ENCODE measurements at places on chromosomes 12 and 14. TPM values are rescaled to one million over a fixed set of nuclear protein-coding genes. Genes with fewer than 3 reads are reported as not detected.

Gene IAPP
- not detected for total RNA-seq

Gene LRRC43
- total RNA-seq: 0.53 TPM

Gene PELI2
- total RNA-seq: 9.8 TPM

GRCh38 chr12:125455556-125455955 lies 390.3 kb downstream of the AACS start:
- no peaks in the 10 kb centered on the region for H3K36me3 ChIP-seq
- no peaks in the 10 kb centered on the region for H3K27me3 ChIP-seq

Gene CNTN1
- 0.77 TPM for total RNA-seq

DNA sequence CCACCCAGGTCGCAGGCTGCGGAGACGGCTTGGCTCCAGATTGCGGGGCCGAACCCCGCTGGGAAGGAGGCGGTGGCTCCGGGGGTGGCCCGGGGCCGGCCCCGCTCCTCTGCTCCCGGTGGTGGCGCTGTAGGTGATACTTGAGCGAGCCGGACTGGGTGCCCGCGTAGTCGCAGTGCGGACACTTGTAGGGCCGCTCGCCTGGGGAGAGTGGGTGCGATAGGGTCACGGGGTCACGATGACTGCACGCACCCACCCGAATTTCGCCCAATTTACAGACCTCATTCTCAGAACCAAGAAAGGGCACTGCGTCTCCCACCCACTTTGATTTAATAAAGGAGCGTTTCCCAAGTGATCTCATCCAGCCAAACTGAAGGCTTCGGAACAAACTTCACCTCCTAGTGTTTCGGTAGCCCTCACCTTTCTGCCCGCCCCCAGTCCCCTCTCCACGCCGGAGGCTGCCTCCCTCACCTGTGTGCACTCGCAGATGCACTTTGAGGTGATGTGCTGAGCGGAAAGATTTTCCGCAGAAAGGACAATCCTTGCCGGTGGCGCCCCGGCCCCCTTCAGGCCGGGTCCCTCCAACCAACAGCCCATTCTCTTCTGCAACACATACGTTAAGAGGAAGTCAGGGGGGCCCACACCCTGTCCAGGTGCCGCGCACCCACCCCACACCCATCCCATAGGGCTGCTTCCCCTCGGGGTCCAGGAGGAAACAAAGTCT lies 7.4 kb downstream of the ZNF219 start:
- DNase-seq: no peak
- no peaks in the 10 kb centered on the region for H3K36me3 ChIP-seq
- no peaks in the 10 kb centered on the region for H3K27me3 ChIP-seq

DNA sequence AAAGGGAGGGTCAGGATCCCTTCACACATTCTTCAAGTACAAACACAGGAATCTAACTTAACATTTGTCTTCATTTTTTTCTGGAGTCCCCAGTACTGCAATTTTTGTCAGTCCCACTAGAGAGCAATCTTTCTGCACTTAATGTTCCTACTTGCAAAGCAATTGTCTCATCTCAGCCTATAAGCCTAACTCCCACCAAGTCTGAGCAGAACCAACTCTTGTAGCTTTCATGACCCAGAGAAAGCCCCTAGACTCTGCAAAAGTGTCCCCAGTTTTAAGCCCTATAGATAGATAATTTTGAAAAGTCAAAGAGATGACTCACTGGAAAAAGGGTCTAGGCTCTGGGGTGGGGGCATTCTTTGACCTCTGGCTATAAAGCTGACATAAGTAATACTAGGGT lies 1.8 kb upstream of the ZBTB39 start:
- peaks cover 7% of the 10 kb centered on the region for H3K4me1 ChIP-seq
- no peak overlapping the region for H3K4me3 ChIP-seq
- H3K36me3 ChIP-seq: peaks cover under 1% of the 10 kb centered on the region
- no peak overlapping the region for H3K27ac ChIP-seq
- DNase-seq: no peak
- H3K27me3 ChIP-seq: no peaks in the 10 kb centered on the region

Gene OAS2
- total RNA-seq: 3.2 TPM

GRCh38 chr12:122082621-122083356 lies 4.2 kb downstream of the MLXIP start:
- H3K4me1 ChIP-seq: peaks cover 23% of the 10 kb centered on the region
- peak overlapping the region; percentile 80 for H3K27ac ChIP-seq
- no peaks in the 10 kb centered on the region for H3K27me3 ChIP-seq
- H3K4me3 ChIP-seq: peak overlapping the region; percentile 81

DNA sequence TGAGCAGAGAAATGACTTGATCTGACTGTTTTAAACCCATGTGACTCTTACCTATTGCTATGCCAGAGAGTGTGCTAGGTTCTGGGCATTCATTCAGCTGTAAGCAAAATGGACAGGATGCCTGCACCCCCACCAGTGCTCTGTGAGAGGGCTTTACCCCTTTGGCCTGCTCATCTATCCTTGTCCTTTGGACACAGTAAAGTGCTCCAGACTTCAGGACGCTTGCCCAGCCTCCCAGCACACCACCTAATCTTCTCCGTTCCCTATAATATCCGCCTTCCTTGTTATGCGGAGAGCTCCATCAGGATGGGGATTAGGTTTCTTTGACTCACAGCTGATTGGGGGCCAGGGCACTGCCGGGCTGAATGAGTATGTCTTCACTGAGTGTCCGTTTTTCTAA lies 4.4 kb upstream of the ZNF839 start:
- H3K4me1 ChIP-seq: peaks cover 3% of the 10 kb centered on the region
- no peaks in the 10 kb centered on the region for H3K36me3 ChIP-seq
- DNase-seq: no peak
- H3K4me3 ChIP-seq: no peak overlapping the region
- H3K27ac ChIP-seq: no peak overlapping the region
- no peaks in the 10 kb centered on the region for H3K27me3 ChIP-seq

DNA sequence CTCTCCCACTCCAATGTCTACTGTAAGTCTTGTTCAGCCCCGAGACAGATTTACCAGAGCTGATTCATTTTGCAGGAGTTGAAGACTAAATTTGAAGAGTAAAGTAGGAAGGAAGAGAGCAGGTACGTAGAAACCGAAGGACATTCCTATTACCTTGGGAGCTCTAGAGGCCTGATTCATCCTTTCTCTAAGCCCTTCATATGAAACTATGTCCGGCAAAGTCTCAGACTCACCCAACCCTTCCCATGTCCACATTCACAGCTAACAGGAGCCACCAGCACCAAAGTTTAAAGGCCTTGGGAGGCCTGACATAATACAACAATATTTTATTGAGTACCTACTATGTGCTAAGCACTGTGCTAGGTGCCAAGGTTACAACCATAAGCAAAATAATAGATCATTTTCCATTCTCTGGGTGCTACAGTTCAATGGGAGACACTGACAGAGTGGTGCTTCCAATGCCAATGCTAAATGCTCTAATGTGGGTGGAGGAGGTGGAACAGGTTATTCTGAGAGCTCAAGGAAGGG lies 86.6 kb downstream of the PHLDA1 start:
- DNase-seq: no peak
- peaks cover 8% of the 10 kb centered on the region for H3K4me1 ChIP-seq

- no peaks in the 10 kb centered on the region for H3K36me3 ChIP-seq
- no peaks in the 10 kb centered on the region for H3K4me1 ChIP-seq
- no peak overlapping the region for H3K4me3 ChIP-seq
- H3K27me3 ChIP-seq: no peaks in the 10 kb centered on the region
Measured at GRCh38 chr12:67356380-67356774, 87.2 kb downstream of the CAND1 start.

- H3K27ac ChIP-seq: no peak overlapping the region
- no peak for DNase-seq
- H3K4me3 ChIP-seq: no peak overlapping the region
- no peaks in the 10 kb centered on the region for H3K27me3 ChIP-seq
- H3K36me3 ChIP-seq: no peaks in the 10 kb centered on the region
Measured at GRCh38 chr14:31572955-31573354, 11.8 kb downstream of the NUBPL start.

Gene ANO4
- 0.19 TPM for total RNA-seq

DNA sequence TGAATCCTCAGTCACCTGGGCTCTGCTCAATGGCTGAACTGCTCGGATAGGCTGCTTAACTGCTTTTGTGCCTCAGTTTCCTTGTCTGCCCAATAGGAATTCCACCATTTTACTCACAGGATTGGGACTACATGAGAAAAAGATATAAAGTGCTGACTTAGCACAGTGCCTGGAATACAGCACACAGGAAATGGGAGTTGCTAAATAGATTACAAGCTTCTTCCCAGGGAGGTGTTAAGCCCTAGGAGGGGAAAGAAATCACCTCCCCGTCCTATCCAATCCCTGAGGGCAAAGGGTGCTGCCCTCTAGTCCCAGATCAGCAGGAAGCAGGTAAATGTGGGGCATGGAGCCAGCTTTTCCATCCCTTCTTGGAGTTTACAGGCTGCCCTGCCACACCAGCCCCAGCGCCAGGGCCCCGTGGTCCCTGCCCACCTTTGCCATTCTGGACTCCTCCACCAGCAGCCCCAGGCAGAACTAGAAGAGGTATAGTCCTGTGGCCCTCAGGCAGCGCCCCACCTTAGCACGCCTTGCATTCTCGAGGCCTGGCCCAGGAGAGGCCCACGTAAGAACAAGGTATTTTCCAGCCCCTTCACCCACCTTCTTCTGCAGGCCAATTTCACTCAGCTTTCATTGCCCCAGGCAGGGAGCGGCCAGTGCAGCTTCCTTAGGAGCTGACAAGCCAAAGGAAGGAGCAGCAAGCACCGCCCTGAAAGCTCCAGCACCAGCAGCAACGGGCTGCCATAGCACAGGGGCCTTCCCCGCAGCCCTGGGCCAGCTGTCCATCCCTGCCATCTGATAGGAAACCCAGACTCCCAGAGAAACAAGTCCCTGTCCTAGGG lies 28.8 kb upstream of the RPLP0 start:
- no peaks in the 10 kb centered on the region for H3K36me3 ChIP-seq
- no peaks in the 10 kb centered on the region for H3K27me3 ChIP-seq
- H3K4me3 ChIP-seq: no peak overlapping the region
- H3K27ac ChIP-seq: peak overlapping the region; percentile 86
- H3K4me1 ChIP-seq: peaks cover 59% of the 10 kb centered on the region
- DNase-seq: peak; percentile 81

Gene CAMKK2
- 44.0 TPM for total RNA-seq

Gene TRPV4
- total RNA-seq: 0.10 TPM

- no peak for DNase-seq
- H3K4me3 ChIP-seq: no peak overlapping the region
- H3K27me3 ChIP-seq: no peaks in the 10 kb centered on the region
- no peaks in the 10 kb centered on the region for H3K36me3 ChIP-seq
Measured at GRCh38 chr12:111412007-111412829, 6.5 kb downstream of the SH2B3 start.

GRCh38 chr14:74408870-74409269 lies 17.1 kb downstream of the SYNDIG1L start:
- H3K27me3 ChIP-seq: no peaks in the 10 kb centered on the region
- H3K27ac ChIP-seq: no peak overlapping the region
- no peaks in the 10 kb centered on the region for H3K36me3 ChIP-seq
- no peak overlapping the region for H3K4me3 ChIP-seq
- no peak for DNase-seq
- H3K4me1 ChIP-seq: no peaks in the 10 kb centered on the region

Gene HOXC10
- not detected for total RNA-seq

GRCh38 chr14:69086537-69086936 lies 66.4 kb downstream of the DCAF5 start:
- DNase-seq: no peak
- H3K27me3 ChIP-seq: no peaks in the 10 kb centered on the region
- no peak overlapping the region for H3K27ac ChIP-seq
- H3K36me3 ChIP-seq: no peaks in the 10 kb centered on the region
